ENCODE measurements at places on chromosomes 5 and 9.

GRCh38 chr5:8879248-8879647 is 666.6 kb downstream of the SEMA5A start:
- DNase-seq, result no peak

GRCh38 chr9:70784456-70784855 is 337.0 kb downstream of the TRPM3 start:
- no peak for DNase-seq

- no peak for DNase-seq
Observed at GRCh38 chr9:38016375-38017135, 52.5 kb downstream of the SHB start.

GRCh38 chr9:98391406-98391805 is 136.0 kb upstream of the TBC1D2 start:
- no peak for DNase-seq
